ENCODE measurements at places on chromosomes 12 and 14. TPM values are rescaled to one million over a fixed set of nuclear protein-coding genes. Genes with fewer than 3 reads are reported as not detected.

The LRP1-AS gene
- total RNA-seq = not detected

GRCh38 chr12:121568518-121568917, 12.3 kb downstream of the KDM2B start:
- H3K27ac ChIP-seq = peak overlapping the region; percentile 56
- H3K4me3 ChIP-seq = no peak overlapping the region
- H3K36me3 ChIP-seq = peaks cover 6% of the 10 kb centered on the region
- H3K27me3 ChIP-seq = no peaks in the 10 kb centered on the region
- DNase-seq = no peak

DNA sequence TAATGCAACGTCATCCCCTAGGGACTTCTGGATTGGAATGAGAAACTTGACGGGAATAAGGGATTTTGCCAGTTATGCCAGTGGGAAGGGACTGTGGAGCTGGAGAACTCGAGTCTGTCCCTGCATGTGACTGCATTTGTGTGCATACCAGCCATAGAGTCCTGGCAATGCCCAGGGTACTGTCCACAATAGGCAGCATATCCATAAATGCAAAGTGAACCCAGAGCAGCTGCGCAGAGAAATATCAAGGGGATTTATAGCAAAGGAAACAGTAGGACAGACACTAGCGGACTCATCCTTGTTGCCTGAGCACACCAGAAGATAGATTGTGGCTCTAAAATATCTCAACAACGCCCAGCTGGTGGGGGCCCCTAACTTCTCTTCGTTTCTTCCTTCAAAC, 247.1 kb upstream of the SRRM4 start:
- no peaks in the 10 kb centered on the region for H3K36me3 ChIP-seq
- H3K4me1 ChIP-seq = no peaks in the 10 kb centered on the region
- H3K4me3 ChIP-seq = no peak overlapping the region
- DNase-seq = no peak
- no peak overlapping the region for H3K27ac ChIP-seq

GRCh38 chr12:98371419-98371818, 144.0 kb upstream of the TMPO start:
- no peaks in the 10 kb centered on the region for H3K36me3 ChIP-seq
- no peak overlapping the region for H3K27ac ChIP-seq
- H3K27me3 ChIP-seq = no peaks in the 10 kb centered on the region
- no peak for DNase-seq
- H3K4me3 ChIP-seq = no peak overlapping the region
- no peaks in the 10 kb centered on the region for H3K4me1 ChIP-seq

The ADAMTS20 gene
- not detected for total RNA-seq

DNA sequence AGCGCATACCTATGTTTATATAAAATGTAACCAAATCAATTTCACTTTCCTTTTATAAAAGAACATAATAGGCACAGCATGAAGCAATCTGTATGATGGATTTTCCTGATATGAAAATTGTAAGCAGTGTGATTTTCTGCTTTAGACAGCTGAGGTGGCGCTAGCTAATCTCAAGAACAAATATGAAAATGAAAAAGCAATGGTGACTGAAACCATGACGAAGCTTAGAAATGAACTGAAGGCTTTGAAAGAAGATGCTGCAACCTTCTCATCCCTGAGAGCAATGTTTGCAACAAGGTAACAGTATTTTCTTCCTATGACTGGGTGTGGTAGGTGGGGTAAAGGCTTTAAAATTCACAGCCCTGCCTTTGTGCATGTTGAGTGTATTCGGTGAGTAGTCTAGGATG, 65.0 kb upstream of the FGD4 start:
- peak overlapping the region; percentile 1 for H3K27ac ChIP-seq
- H3K27me3 ChIP-seq = no peaks in the 10 kb centered on the region
- H3K4me3 ChIP-seq = no peak overlapping the region
- H3K4me1 ChIP-seq = peaks cover 10% of the 10 kb centered on the region

- no peak overlapping the region for H3K4me3 ChIP-seq
- DNase-seq = no peak
- H3K36me3 ChIP-seq = no peaks in the 10 kb centered on the region
- no peaks in the 10 kb centered on the region for H3K27me3 ChIP-seq
- H3K4me1 ChIP-seq = no peaks in the 10 kb centered on the region
- no peak overlapping the region for H3K27ac ChIP-seq
Observed at GRCh38 chr14:75800792-75801191, 139.7 kb downstream of the TTLL5 start.

DNA sequence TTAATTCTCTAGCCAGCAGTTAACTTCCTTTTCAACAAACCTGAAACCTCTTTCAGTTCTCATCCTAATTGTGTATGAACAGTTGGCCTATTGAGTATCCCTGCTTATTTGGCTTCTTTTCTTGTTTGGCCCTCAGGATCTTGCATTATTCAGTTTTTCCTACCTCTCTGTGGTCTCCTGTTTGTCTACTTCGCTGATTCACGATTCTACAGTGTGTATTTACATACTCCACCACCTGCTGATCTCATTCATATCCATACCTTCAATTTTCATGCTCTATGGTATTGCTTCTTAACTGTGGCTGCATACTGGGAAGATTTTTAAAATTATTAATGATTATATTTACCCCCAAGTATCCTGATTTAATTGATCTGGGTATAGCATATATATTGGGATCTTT, 56.4 kb downstream of the RASSF9 start:
- no peaks in the 10 kb centered on the region for H3K4me1 ChIP-seq
- no peak overlapping the region for H3K27ac ChIP-seq
- no peak for DNase-seq
- no peaks in the 10 kb centered on the region for H3K27me3 ChIP-seq
- H3K36me3 ChIP-seq = no peaks in the 10 kb centered on the region

The EPYC gene
- total RNA-seq = not detected

DNA sequence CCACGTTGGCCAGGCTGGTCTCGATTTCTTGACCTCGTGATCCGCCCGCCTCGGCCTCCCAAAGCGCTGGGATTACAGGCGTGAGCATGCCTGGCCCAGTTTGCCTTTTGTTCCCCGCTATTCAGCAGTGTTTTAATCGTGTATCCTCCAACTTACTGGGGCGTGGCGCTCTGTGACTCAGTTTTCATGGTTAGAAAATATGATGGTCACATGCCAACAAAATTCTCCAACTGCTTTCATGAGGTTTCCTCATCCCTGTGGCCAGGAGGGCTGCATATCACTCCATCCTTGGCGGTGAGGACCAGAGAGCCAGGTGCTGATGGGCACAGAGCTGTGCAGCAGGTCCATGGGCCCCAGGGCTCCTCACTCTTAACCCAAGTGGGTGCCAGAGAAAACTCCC, 33.0 kb upstream of the PRMT8 start:
- no peak overlapping the region for H3K4me3 ChIP-seq
- peaks cover 14% of the 10 kb centered on the region for H3K27me3 ChIP-seq
- no peaks in the 10 kb centered on the region for H3K36me3 ChIP-seq
- H3K4me1 ChIP-seq = no peaks in the 10 kb centered on the region
- H3K27ac ChIP-seq = no peak overlapping the region

The VDR gene
- total RNA-seq = 24.3 TPM

The IFNG-AS1 gene
- not detected for total RNA-seq

- H3K4me3 ChIP-seq = peak overlapping the region; percentile 71
- H3K4me1 ChIP-seq = peaks cover 52% of the 10 kb centered on the region
- H3K36me3 ChIP-seq = no peaks in the 10 kb centered on the region
Observed at GRCh38 chr12:12612358-12612757, 682 bp downstream of the CREBL2 start.

The PPP2R3C gene
- total RNA-seq = 41.4 TPM

DNA sequence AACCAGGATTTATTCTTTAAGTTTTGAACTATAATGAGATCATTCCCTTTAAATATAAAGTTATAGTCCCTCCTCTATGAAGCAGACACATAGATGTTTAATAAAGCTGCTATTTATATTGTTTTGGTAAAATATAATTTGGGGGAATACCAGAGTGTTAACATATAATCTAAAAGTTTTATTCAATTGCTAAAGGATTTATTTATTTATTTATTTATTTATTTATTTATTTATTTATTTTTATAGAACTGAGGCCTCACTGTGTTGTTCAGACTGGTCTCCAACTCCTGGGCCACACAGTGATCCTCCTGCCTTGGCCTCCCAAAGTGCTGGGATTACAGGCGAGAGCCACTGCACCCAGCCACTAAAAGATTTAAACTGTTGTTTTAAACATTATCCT, 98.6 kb downstream of the KICS2 start:
- no peak for DNase-seq
- H3K27me3 ChIP-seq = no peaks in the 10 kb centered on the region
- H3K4me3 ChIP-seq = no peak overlapping the region

DNA sequence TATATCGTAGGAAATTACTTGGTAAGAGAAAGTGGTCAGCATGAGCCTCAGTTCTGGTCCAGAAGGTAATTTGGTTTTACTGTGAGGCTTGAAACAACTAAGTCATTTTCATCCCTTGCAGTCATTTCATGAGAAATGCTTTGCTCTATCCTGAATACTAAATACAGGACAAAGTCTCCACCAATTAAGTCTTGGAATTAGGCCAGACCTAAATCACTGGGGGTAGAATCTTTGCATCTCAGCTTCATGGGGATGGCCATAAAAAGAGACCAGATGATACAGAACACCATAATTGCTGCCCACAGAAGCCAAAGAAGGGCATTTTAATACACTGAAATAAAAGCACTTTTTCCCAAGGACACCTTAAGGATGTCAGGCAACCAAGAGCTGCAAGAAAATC, 277.9 kb upstream of the DCN start:
- no peak overlapping the region for H3K27ac ChIP-seq
- H3K4me1 ChIP-seq = no peaks in the 10 kb centered on the region
- no peaks in the 10 kb centered on the region for H3K36me3 ChIP-seq
- no peaks in the 10 kb centered on the region for H3K27me3 ChIP-seq

DNA sequence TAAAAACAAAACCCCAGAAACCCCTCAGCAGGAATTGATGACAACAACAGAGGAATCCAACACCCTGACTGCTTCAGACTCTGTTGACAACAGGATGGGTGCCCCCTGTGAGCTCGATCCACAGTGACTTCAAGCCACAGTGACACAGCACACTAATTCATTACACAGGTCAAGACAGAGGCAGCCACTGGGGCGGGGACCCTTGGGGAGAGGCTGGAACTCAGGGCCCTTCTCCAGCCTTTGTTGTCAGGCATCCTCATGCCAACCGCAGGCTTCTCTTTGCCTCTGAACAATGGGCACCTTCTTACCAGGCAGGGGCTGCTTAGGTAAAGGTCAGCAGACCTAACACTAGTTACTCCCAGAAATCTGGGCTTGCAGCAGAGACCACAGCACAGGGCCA, 37.6 kb downstream of the ACADS start:
- H3K4me1 ChIP-seq = peaks cover 22% of the 10 kb centered on the region
- peaks cover 74% of the 10 kb centered on the region for H3K36me3 ChIP-seq
- no peak overlapping the region for H3K4me3 ChIP-seq
- H3K27me3 ChIP-seq = no peaks in the 10 kb centered on the region

GRCh38 chr14:55873169-55873568, 245.0 kb upstream of the PELI2 start:
- no peaks in the 10 kb centered on the region for H3K27me3 ChIP-seq
- DNase-seq = no peak
- H3K4me3 ChIP-seq = no peak overlapping the region
- H3K27ac ChIP-seq = no peak overlapping the region

- no peaks in the 10 kb centered on the region for H3K36me3 ChIP-seq
- peaks cover 4% of the 10 kb centered on the region for H3K27me3 ChIP-seq
- H3K27ac ChIP-seq = no peak overlapping the region
- no peaks in the 10 kb centered on the region for H3K4me1 ChIP-seq
- no peak for DNase-seq
Observed at GRCh38 chr14:65860956-65861611, 448.6 kb downstream of the FUT8 start.

DNA sequence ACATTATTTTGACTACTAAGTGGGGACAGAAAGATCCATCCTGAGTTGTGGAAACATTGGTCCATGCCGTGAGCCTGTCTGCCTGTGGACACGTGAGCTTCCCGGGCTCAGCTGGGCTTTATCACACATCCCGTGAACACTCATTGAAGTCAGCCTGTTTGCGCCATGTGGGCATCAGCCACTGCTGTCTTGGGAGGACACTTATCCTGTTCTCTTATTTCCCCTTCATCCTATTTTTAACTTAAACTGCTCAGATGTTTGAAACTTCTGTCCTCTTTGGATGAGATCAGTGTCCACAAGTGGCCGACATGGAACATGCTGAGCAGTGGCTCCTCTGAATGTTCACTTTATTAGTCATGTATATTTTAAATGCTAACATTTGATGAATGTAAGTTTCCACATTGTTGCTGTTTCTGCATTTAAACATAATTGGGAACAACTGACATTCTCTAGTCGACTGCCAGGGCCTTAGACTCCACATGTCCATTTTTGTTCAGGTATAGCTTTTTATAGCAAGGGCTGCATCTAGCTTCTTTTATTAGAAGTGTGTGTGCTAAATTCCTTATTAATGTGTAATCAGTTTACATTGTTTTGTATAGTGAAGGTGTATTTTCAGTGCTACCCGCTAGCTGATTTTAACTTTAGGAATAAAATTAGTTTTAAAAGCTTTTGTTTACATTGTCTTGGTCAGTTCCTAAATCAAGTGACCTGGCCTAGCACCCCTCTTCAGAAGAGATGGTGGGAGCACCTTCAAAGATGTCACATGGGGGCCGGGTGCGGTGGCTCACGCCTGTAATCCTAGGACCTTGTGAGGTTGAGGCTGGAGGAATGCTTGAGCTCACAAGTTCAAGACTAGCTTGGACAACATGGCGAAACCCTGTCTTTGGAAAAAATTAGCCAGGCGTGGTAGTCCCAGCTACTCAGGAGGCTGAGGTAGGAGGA, 24.0 kb downstream of the RNF34 start:
- peaks cover 100% of the 10 kb centered on the region for H3K36me3 ChIP-seq
- H3K4me3 ChIP-seq = no peak overlapping the region
- H3K27me3 ChIP-seq = no peaks in the 10 kb centered on the region
